ENCODE measurements at places on chromosomes 11 and 22.

DNA sequence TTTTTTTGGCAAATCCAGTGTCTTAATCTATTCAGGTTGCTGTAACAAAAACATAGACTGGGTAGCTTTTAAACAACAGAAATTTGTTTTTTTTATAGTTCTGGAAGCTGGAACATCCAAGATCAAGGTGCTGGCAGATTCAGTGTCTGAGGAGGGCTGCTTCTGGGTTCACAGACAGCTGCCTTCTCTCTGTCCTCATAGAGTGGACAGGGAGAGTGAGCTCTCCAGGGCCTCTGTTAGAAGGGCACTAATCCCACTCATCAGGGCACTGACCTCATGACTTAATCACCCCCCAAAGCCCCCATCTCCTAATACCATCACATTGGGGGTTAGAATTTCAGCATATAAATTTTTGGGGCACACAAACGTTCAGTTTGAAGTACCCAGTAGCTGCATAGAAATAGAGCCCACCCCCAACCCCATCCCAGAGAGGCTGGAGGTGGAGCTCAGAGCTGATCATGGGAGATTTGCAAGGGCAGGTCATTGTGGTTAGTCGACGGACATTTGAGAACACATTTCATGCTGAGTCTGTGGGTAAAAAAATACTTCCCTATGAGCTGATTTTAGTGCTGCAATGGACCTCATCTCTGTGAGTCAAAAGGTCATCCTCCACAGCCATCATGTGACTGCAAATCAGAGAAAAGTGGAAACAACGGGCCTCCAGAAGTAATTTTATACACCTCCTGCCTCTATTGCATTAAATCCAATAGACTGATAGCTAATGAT is 203.1 kb upstream of the CADM1 start:
- no peak for DNase-seq

- no peak for DNase-seq
These were observed 37.1 kb downstream of the RPL27A start for GRCh38 chr11:8719721-8720120.

- DNase-seq, result no peak
These were observed 6.5 kb downstream of the MRPL16 start for GRCh38 chr11:59804061-59804460.

GRCh38 chr22:26442086-26442756 is 13.2 kb downstream of the ASPHD2 start:
- DNase-seq, result no peak

GRCh38 chr11:132802947-132803346 is 729.4 kb downstream of the OPCML start:
- DNase-seq, result no peak

- no peak for DNase-seq
These were observed 50.3 kb downstream of the PKNOX2 start for GRCh38 chr11:125214601-125215565.

DNA sequence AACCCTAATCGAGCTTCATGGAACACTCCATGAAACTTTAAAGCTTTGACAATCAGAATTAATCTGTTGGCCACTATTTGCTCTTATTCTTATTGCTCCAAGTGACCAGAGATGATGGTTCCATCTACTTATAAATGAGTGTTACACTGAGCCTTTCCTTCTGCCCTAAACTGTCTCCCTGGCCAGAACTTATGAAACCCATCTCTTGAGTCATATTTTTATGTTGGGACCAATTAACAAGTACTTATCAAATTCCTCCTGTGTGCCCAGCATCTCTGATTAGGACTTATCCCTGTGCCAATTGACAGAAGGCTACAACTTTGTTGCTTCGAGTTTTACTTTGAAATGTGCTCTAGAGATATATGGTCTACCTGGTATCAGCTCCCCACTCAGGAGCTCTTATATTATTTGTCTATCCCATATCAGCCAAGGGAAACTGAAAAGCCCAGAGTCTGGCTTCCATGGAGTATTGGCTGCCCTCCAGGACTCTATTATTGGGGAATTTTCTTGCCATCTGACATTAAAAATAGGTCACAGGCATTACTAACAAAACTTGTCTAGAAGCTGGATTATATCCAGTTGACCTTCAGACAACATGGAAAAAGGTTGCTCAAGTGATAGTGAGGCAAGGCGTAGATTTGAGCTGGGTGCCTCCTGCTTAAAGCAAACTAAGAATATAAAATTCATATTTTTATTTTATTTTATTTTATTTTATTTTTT is 8.8 kb downstream of the KREMEN1 start:
- DNase-seq, result no peak

GRCh38 chr11:96990914-96991313 is 601.1 kb downstream of the JRKL start:
- no peak for DNase-seq

GRCh38 chr11:13940907-13941256 is 21.6 kb upstream of the SPON1 start:
- no peak for DNase-seq

GRCh38 chr11:79428406-79428805 is 12.4 kb downstream of the TENM4 start:
- DNase-seq, result no peak

- no peak for DNase-seq
These were observed 5.5 kb downstream of the C11orf24 start for GRCh38 chr11:68266121-68266891.

DNA sequence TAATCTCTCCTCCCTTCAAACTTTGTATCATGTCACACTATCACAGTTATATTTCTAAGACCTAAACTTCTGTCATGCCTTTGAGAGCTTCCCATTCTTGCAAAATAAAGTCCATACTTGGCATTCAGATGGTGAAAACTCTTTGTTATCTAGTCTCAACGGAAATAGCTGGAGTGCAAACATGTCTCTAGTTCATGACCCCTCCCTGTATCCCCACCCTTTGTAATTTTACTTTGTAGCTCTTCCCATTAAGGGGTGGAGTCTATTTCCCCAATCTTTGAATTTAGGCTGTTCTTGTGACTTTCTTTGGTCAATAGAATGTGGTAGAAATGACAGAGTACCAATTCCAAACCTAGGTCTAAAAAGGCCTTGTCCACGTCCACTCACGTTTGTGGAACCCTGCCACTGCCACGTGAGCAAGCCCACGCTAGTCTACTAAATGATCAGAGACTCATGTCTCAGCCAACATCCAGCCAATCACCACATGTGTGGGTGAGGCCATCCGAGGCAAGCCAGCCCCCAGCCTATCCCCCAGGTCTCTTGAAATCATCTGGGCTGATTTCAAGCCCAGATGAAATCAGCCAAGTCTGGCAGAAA is 23.4 kb downstream of the SLN start:
- no peak for DNase-seq

GRCh38 chr22:42930810-42931420 is 73.8 kb upstream of the ARFGAP3 start:
- no peak for DNase-seq

GRCh38 chr11:64361659-64362058 is 2.7 kb downstream of the RPS6KA4 start:
- DNase-seq, result no peak

- peak; percentile 91 for DNase-seq
These were observed 27.3 kb downstream of the ARHGEF17 start for GRCh38 chr11:73335204-73335923.

GRCh38 chr11:10381736-10382135 is 73.3 kb upstream of the AMPD3 start:
- no peak for DNase-seq

DNA sequence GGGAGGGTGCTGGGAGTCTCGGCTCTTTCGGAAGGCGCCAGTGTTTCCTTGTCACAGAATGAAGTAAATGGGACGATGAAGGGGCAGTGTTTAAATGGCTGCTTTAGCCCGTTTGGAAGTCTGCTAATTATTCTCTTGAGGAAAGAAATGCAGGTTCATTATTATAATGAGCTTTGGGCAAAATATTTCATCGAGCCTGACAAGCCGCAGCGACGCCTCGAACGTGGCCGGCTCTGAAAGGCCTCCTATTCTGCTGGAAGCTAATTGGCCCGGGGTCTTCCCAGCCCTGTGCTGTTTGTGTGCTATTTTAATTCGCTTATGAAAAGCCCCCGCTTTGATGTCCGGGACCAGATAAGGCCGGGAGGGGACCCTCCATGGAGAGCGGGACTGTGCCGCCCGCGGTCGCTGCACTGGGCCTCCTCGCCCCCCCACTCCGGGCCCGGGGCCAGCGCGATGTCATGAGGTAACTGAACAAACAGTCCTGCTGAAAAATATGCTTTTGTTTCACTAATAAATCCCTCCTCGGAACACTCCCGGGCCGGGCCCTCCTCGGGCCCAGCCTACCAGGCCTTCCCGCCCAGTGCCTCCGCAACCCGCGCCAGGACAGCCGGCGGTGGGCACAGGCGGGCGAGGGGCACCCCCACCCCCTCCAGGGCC is 78.4 kb downstream of the CDKN1C start:
- no peak for DNase-seq

GRCh38 chr11:33885338-33886005 is 6.4 kb downstream of the LMO2 start:
- DNase-seq, result no peak

DNA sequence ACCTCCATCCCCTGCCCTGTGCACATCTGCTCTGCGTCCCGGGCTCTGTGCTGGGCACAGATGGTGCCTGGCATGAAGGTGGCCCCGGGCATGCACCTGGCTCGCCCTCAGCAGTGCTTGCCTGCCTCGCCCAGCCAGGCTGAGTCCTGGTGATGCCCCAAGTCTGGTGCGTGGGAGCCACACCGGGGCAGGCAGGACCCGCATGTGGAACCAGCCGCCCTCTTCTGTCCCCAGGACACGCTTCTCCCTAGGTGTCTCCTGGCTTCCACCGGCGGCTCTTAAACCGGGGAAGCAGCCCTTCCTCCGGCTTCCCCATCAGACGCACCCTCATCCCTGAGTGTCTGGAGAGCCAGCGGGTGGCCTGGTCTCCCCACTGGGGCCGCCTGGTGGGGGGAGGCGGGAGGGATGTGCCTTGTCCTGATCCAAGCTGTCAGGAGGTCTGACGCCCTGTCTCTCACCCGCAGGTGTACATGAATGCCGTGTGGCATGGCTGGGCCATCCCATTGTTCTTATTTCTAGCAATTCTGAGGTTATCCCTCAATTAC is 45.0 kb downstream of the GRAMD4 start:
- no peak for DNase-seq

DNA sequence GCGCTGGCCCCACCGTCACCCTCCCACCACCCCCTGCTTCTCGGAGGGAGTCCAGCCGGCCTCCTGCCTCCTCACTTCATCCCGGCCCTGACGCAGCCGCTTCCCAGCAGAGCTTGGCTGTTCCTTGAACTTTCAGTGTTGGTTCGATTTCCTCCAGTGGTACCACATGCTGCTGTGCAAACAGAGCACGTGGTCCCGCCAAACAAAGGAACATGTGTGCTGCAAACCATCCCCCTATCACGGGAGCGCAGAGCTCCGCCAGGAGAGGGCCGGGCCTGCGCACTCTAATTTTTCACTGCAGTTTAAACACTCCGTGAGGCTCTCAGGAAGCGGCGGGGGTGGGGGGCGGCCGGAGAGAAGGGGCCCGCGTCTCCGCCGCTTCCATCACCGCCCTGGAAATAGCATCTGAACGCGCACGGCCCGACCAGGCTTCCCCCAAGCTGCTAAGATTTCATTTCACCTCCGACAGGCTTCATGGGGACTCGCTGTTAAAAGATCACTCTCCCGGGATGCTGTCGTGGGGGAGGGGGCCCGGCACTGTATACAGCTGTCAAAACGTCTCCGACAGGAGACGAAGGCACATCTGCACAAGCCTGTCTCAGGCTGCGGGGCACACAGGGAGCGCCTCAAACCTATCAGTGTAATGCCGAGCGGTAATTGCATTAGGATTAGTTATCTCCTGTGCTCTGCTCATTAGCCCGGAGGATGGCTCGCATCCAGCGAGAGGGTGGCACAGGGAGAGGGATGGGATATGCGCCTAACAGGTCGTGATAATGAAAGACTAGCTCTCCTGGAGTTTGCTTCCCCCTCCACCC is 269.9 kb upstream of the SORL1-AS1 start:
- peak; percentile 17 for DNase-seq

DNA sequence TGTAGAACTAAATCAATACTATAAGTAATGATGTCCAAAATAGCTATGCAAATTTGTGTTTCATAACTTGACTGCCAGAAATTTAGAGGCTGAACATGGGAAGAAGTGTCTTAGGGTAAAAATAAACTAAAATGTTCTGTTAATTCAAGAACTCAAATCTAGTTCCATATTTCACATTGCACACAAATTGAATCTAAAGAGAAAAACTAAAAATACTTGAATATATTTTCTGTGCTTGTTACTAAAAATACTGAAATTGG is 43.5 kb downstream of the FANCF start:
- DNase-seq, result no peak

DNA sequence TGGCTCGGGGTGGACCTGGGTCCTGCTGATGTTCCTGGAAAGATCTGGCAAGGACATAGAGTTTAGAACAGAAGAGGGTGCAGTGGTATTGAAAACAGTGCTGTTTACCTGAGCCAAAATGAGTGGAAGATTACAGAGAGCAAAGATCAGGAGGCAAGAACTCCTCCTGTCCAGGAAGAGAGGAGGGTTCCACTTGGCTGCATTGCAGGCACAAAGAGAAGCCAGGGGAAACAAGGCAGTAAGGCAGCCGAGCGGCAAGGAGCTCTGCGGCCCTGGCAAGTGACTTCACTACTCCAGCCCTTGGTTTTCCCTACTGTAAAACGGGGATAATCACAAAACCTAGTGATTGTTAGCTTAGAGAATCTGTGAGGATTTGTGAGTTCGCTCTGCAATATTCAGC is 3.7 kb upstream of the PACSIN2 start:
- no peak for DNase-seq

- DNase-seq, result peak; percentile 87
These were observed 23.4 kb downstream of the KRTAP5-5 start for GRCh38 chr11:1652771-1653540.

- DNase-seq, result no peak
These were observed 1036.0 kb downstream of the OPCML start for GRCh38 chr11:132496341-132496740.

DNA sequence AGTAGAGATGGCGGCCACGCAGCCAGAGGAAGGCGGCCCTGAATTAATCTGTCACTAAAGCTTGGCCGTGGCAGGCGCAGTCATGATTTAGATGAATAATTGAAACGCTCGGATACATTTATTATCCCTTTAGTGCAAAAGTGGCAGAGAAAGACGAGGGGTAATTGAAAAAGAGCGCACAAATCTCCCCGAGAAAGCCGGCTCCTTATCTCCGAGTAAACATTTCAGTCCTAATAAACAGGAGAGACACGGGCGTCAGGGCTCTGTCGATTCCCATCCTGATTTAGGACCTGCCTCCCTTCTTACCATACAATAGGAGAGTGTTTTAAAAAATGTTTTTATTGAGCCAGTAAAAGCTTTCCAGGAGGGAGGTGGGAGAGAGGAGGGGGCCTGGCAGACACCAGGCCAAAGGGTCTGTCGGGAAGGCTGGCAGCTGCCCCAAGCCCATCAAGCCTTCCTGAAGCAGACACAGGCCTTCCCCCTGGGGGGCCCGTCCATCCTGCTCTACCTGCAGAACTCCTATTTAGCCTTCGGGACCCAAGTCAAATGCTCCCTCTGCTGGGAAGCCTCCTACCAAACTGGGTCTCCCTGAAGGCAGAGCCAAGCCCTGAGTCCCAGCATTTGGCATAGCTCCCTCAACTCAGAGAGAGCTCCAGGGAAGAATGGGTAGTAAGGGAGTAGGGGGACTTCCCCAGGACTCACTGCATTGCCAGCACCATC is 22.8 kb downstream of the OTUB1 start:
- DNase-seq, result no peak

All from HTR-8/SVneo (cell line).